ENCODE measurements at places on chromosomes 1 and 21.

DNA sequence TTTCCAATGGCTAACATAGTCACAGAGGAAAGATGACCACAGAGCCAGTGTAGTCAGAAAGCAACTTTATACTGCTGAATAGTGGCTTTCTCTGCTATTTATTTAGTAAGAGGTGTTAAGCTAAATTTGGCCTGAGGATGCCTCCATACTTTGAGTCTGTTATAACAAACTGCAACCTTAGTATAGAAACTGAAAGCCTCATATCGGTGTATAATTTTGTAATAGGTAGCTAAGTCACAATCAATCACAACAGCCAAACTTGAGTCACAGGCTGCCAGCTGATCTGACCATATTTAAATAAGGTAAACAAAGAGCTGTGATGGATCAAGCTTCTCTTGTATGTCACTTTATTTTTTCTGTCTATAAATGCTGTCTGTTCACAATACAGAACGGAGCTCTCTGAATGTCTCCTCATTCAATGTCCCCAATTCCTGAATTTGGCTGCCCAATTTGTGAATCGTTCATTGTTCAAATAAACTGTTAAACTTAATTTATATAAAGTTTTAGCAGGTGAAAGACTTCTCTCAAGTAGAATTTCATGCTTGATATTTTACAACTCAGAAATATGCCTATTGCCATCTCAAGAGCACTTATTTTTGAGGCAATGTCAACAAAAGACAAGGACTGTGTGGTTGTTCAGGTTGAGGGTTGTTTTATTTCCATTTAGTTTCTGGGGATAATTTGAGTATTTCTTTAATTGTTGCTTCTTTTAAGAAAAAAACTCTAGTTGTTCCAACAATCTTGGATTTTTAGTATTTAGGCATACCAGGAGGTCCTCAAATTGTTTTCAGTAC, 339.7 kb upstream of the B3GALT2 start:
- DNase-seq, result no peak

GRCh38 chr1:54582566-54583306, 34.7 kb downstream of the ACOT11 start:
- no peak for DNase-seq

GRCh38 chr1:236029428-236029940, 35.4 kb downstream of the NID1 start:
- no peak for DNase-seq

DNA sequence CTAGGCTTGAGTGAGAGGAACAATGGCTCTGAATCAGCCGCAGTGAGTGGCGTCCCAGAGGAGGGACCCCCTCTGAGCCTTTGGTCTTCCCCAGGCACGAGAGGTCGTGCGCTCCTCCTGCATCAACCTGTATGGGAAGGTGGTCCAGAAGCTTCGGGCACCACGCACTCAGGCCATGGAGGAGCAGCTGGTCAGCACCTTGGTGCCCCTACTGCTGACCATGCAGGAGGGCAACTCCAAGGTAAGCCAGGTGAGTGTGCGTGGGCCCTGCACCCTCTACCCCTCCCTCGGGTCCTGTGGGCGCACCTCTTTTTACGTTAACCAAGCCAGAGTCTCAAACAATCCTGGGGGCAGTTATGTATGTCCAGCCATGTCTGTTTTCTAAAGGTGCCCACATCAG, 13.7 kb upstream of the TTC4 start:
- no peak for DNase-seq

DNA sequence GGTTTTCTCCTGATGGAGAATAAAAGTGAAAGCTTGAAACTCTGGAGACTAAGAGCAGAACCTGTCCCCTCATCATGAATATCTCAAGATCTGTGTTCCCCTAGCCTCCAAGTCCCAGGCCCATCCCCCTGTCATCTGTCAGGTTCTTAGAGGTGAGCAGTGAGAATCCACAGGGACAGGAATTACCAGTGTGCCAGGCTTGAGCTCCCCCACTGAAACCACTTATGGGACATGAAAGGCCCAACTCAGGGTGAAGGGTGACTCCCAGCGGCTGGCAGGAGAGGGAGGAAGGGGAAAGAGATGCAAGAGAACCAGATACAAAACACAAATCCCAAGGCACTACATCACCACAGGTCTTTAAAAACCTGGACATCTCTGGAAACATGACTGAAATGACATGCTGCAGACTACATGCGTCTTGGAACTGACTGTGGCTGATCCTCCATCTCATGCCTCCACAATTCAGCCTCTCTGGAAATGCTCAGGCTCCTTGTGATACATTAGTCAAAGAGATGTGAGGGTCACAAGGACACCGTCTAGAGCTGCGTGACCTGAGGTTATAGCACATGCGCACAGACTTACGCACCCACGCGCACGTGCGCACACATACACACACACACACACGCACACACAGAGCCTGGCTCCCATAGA, 6.8 kb upstream of the LY9 start:
- no peak for DNase-seq

- DNase-seq, result no peak
These were observed 77.9 kb downstream of the NEK7 start for GRCh38 chr1:198234520-198235251.

GRCh38 chr1:48870596-48870995, 93.9 kb upstream of the BEND5 start:
- DNase-seq, result no peak

DNA sequence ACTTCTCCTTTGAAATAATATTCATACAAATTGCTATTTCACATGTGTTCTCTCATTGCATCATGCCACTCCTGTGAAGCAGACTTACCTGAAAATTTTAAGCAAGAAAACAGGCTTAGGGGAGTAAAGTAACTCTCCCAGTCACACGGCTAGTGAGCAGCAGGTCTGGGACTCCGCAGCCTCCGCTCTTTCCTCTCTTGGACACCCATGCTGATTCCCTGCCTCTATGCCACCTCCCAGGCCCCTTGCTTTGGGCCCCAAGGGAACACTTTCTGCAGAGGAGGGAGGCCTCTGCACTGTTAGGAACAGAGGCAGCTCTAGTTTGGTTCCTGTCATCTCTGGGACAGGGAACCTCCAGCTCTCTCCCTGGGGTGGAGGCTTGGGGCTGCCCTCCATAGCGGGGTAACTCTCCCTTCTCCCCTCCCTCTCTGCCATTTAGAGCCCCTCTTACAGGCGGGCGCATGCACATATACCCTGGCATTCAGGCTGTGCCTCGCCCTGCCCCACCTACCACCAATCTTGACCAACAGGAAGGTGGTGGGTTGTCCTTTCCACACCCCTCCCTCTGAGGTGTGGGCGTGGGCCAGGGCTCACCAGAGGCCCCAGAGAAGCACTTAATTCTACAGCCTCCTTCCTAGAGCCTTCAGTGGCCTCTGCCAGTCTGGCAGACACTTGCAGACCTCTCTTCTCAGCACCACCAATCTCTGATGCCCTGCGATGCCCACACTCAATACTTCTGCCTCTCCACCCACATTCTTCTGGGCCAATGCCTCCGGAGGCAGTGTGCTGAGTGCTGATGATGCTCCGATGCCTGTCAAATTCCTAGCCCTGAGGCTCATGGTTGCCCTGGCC, at the start of gene RXFP4:
RXFP4 (plus strand) TSS at position 646 of the 852 bp plus-strand sequence; CDS start at position 718, 72 bp downstream.
- DNase-seq, result no peak

GRCh38 chr1:85494904-85495266, 29.9 kb upstream of the DDAH1 start:
- DNase-seq, result no peak

DNA sequence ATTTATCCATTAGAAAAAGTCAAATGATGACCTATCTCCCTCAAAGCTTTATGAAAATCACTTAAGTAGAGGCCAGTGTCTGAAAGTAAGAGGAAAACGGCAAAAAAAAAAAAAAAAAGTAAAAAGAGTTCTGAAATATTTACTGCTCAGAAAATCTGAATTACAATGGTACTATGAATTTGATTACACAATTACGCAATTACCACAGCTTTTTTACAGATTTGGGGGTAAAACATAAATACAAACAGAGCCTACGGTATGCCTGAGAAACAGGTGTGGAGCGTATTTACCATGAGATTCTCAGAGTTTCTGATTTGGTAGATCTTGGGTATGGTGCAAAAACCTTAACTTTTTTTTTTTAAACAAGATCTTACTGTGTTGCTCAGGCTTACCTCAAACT, 15.9 kb upstream of the FBXO28 start:
- DNase-seq, result no peak

DNA sequence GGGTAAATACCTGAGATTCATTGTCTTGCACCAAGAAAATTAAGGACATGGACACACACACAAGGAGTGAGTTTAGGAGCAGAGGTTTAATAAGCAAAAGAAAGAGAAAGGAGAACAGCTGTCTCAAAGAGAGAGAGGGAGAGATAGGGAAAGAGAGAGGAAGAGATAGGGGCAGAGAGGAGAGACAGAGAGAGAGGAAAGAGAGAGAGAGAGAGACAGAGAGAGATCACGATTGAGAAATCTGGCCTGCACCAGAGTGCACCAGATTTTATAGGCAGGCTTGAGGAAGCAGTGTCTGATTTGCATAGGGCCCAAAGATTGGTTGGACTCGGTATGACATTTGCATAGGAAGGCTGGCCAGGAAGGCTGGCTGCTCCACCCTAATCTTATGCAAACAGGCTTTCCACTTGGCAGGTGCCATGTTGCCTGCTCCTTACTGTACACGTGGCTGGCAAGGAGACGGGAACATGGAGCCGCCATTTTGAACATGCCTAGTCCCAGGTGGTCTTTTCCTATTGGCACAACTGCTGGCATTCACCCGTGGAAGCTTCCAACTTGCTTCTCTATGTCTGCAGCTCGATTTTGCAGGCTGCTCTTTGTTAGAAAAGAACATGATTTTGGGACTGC, 419.9 kb downstream of the ZP4 start:
- DNase-seq, result no peak

DNA sequence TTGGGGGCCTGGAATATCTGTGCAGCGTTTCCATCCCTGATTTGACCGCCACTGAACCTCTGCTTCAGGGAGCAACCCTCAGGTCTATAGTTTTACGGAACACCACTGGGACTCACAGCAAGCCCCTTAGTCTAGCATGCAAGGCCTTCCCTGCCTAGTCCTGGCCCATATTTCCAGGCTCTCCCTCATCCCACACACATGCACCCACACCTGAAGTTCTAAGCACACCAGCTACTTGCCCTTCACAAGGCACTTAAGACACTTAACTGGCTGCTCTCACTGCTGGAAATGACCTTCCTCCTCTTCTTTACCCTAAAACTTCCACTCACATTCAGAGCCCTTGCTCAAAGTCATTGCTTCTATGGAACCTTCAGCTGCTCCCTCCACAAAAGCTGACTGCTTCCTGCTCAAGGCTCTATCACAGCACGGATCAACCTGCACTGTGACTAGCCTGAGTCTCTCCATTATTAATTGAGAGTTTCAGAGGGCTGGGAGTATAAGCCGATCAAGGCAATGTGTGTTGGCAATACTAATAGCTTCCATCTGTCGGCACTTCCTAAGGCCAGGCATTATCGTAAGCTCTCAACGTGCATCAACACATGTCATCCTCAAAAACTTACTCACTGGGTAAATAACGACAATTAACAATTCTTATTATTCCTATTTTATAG, 84.3 kb downstream of the RRAGC start:
- DNase-seq, result no peak

- DNase-seq, result peak; percentile 65
These were observed 117.7 kb upstream of the SLC44A3 start for GRCh38 chr1:94702442-94702815.

DNA sequence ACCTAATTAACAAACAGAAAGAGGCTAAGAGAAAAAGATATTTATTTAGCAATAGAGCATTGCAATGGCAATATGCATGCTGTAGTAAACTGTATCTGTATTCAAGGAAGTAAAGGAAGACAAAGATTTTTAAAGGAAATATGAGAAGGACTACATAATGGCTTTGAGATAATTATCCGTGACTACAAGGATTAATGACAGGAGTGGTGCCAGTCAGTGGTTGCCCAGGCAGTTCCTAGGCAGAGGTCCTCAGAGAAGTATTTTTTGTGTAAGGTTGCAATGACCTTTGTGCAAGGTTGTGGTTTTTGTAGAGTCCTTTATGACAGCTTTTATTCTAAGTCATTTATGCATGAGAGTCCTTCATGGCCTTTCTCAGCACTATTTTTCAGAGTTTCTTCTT, 711.1 kb upstream of the CHRM3 start:
- no peak for DNase-seq

- DNase-seq, result no peak
These were observed 128.3 kb downstream of the CASZ1 start for GRCh38 chr1:10667861-10668761.

- DNase-seq, result no peak
These were observed 93.3 kb downstream of the FAM78B start for GRCh38 chr1:166073489-166073888.

GRCh38 chr1:23484253-23485001, 448 bp upstream of the ASAP3 start:
- peak; percentile 72 for DNase-seq

- no peak for DNase-seq
These were observed 488.0 kb downstream of the LMO4 start for GRCh38 chr1:87816646-87817045.

- no peak for DNase-seq
These were observed 1.7 kb downstream of the MARCKSL1 start for GRCh38 chr1:32334274-32334861.

GRCh38 chr1:151284013-151284577, 2.0 kb downstream of the ZNF687 start:
- no peak for DNase-seq

DNA sequence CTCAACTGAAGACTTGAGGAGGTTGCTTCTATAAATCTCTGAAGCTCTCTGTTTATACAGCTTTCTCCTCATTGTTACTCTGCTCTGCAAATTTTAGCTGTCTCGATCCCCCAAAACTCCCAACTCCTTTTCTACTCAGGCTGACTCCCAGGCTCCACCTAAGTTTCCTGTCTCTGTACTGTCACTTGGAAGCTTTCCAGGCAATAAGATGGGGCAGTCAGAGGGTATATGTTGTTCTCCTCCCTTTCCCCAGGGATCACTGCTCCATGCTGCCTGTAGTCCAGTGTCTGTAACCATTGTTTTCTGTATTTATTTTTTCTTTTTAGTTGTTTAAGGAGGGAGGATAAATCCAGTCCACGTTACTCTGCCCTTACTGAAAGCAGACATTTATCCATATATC, 13.4 kb downstream of the TSNAX start:
- DNase-seq, result no peak

DNA sequence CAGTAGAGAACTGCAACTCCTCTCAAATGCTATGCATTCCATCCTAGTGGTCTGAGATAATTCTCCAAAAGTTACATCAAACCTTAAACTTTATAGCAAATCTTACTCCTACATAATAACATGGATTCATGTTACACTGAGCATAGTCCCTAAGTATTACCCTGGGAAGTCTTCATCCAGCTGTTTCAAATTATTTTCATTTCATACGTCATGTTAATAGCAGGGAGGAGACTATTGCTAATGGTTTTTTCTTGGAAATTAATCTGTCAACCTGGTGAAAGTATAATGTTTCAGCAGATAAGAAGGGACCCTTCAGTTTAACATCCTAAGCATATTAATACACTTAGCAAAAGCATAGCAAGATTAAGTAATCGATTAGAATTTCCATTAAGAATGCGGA, 318.1 kb downstream of the USP25 start:
- DNase-seq, result peak; percentile 66

- no peak for DNase-seq
These were observed 3.6 kb downstream of the ZNF362 start for GRCh38 chr1:33259879-33260278.

Measured in HFF-Myc (cell line).